ENCODE measurements at places on chromosomes 7 and 10.

- peak; percentile 36 for DNase-seq
Measured at GRCh38 chr7:66930341-66930740, 9.3 kb downstream of the TMEM248 start.

DNA sequence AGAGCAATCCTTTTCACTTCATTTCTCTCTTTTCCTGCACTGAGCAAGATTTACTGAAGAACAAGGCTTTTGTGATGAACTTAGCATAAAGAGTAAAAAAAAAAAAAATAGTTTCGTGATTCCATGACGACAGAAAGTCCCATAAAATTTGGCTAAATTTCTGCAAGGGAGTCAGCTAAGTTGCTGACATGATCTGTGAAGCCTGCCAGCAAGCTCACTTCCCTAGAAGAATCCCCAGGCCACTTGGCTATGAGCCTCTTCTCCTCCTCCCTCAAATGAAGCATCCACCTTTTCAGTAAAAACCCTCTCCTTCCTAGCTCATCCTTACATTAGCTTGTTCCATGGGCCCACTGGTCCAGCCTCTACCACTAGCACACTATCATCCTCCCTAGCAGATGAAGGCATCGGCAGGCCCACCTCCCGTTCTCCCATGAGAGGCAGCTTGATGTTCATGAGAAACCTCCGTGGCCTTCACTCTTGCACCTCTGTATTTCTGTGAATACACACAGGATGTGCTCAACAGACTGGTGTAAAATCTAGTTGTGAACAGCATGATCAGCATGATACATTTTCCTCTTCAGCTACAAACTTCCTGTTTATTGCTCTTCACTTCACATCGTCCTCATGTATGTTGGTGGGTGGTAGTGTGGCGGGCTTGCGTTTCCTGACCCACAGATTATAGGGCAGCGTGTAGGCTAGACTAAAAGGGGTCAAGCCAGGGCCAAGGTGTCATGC, 30.9 kb downstream of the GIMAP8 start:
- no peak for DNase-seq

DNA sequence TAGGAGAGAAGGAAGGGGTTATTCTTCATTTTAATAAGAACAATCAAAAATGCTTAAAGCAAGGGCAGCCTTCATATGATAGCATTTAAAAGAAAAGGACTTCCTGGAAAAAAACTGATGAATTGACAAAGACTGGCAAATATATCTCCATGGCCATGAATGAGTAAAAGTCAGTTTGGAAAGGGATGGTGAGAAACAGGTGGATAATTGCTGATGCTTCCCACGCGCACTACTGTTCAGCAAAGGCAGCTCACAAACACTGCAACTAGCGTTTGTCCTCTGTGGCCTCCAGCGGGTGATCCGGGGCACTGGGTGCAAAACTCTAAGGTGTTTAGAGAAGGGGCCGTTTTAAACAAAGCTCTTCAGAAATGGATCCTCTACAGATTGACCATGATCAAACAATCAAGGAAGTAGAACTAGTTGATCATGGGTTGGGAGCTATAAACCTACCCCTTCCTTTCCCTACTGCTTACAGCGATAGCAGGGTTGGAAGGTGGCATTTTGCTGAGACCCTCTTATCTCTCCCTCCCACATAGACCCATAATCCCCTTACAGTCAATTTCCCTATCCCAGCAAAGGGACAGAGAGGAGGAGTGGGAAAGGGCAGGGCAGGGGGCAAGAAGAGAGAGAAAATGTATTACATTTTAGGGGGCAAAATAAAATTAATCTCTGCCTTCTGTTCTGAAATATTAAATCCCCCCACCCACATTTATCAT, 53.8 kb downstream of the SMURF1 start:
- DNase-seq, result no peak

DNA sequence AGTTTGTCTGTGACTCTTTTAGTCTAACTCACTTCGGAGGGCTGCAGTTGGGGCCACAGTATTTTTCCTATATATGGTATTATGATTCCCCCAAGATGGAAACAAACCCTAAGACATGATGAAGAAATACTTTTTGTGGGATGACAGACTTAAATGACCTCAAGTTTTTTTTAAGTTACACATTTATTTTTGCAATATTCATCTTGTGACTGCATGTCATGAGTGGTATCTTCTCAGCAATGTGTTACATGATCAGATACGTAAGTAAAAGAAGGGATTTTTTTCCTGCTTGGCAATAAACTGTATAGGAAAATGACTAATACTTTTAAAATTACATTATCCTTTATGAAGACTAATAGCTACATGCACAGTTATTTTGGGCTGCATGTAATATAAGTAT, 57.8 kb downstream of the OR13A1 start:
- DNase-seq, result no peak

- no peak for DNase-seq
Measured at GRCh38 chr7:117686311-117686935, 186.8 kb downstream of the CTTNBP2 start.

- DNase-seq, result no peak
Measured at GRCh38 chr10:65571011-65571570, 1354.7 kb upstream of the LRRTM3 start.

GRCh38 chr10:86944031-86944419, 13.4 kb downstream of the MMRN2 start:
- no peak for DNase-seq

DNA sequence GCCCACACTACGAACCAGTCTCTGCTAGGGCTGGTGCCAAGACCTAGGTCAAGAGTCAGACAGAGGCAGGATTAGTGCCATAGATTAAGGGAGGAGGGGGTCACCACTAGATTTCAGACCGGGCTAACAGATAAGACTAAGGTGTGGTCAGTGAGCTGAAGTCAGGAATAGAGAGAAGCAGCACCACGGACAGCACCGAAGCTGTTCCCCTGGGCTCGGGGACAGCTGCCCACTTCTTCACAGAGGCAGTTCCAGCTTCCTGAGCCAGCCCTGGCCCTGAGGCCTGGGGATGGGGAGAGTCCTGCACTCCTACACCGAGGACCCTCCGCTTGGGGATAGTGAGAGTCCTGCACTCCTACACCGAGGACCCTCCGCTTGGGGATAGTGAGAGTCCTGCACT, 11.2 kb upstream of the JAKMIP3 start:
- no peak for DNase-seq

GRCh38 chr7:25260862-25261494, 32.7 kb upstream of the NPVF start:
- DNase-seq, result peak; percentile 16

GRCh38 chr7:50589364-50589763, 24.2 kb upstream of the DDC start:
- DNase-seq, result no peak

- DNase-seq, result no peak
Measured at GRCh38 chr10:35770817-35771355, 128.8 kb upstream of the FZD8 start.

DNA sequence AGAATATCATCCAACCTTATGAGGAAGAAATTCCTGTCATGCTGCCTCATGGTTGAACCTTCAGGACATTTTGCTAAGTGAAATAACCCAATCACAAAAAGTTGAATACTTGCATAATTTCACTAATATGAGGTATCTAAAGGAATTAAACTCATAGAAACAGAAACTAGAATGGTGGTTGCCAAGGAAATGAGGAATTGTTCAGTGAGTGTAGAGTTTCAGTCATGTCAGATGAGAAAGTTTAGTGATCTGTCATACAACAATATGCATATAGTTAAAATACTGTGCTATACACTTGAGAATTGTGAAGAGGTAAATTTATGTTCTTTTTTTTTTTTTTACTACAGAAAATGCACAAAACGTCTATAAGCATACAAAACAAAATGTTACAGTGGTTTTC, 60.7 kb downstream of the R3HCC1L start:
- no peak for DNase-seq

GRCh38 chr10:50884302-50884701, 1.1 kb downstream of the A1CF start:
- DNase-seq, result no peak

DNA sequence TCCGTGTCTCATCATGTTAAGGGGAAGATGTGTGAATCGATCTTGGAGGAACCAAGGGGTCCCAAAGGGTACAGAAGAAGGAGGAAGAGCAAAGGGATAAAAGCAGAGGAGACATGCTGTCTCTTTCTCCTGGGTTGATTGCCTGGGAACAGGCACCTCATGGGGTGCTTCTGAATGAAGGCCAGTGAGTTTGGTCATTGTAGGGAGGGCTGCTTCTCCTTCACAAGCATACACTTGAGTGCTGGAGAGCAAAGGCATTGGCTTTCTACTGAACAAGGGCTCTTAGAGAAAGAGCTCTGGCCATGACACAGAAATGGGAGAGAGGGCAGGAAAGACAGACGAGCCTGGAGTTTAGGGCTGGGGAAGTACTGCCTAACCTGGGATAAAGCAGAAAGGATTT, 146.7 kb upstream of the NPY start:
- no peak for DNase-seq

GRCh38 chr7:20350996-20351692, 20.4 kb downstream of the ITGB8 start:
- DNase-seq, result no peak

- peak; percentile 74 for DNase-seq
Measured at GRCh38 chr10:98414932-98415730, at the start of gene PYROXD2. Gene PYROXD2, minus strand, starts transcription at chr10:98415182. Its CDS starts 47 bp downstream, at chr10:98415135.

DNA sequence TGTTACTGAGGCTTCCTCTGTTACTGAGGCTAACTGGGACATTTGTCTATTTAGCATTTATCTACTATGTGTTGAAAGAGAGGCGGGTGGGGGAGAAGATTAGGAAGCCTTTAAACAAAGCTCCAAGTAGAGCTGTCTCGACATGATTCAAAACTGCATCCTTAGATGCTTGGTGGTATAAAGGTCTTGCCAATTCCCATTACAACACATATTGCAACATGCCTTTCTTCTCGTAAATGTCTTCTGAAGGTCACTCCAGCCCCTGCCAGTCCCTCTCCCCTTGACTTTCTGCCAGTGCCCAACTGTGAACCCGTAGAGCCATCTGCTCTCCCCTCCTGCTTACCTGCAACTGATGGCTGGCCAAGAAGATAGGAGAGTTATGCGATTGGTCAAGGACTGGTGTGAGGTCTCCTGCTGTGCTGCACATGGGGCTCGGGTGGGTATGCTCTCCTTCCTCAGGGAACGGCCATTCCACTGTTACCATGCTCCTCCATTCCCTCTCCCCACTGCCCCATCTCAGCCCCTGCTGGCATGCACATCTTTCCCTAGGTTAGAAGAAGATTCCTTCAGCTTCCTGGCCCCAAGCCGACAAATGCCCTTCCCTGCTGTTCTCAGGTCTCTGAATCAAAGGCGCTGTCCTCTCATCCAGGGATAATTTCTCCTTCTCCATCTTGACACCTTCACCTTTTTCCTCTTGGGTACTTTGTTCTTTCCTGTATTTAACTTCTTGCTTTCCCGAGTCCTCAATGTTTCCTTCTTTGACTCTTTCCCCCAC, 43.6 kb upstream of the ZNF32 start:
- no peak for DNase-seq

DNA sequence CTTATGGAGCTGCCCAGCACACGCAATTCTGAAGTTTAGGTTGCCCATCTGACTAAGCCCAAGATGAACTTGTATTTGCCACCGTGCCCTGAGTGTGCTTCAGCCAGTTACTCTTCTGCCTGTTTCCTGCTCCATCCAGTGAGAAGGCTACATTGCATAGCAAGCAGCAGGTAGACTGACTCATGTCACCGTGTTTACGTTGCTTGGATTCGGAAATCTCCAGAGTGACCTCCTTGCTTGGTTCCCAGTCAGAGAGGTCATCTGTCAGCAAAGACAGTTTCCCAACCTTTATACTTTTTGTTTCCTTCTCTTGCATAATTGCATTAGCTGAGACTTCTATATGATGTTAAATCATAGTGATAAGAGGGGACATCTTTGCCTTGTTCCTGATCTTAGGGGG, 30.9 kb downstream of the NACAD start:
- DNase-seq, result no peak

DNA sequence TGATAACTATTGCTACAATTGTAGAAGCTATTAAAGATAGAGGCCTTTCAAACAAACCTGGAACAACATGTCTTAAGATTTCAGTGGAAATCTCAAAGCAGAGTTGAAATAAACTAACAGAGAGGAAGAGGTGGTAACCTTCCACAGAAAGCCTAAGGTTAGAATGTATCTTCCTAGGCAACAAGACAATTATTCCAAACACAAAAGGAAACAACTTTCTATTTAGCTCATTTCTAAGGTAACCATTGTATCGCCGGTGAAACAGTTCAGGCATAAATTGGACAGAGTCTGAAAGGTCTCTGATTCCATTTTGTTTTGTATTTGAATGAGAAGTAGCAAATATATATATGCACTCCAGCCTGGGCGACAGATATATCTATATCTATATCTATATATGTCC, 30.7 kb upstream of the HYCC1 start:
- DNase-seq, result no peak

DNA sequence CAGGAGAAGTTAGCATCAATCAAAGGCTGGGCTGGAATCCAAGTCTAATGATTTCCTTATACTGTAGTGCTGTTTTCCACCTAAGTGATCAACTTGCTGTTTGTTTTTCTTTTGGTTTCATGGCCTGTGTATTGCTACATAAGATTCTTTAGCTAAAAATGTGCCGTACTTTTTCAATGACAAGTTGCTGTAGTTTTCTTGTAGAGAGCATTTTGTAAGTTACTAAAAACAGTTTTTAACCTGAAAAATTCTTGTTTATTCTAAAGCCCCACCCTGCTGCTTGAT, 1.3 kb downstream of the HELLS start:
- no peak for DNase-seq

DNA sequence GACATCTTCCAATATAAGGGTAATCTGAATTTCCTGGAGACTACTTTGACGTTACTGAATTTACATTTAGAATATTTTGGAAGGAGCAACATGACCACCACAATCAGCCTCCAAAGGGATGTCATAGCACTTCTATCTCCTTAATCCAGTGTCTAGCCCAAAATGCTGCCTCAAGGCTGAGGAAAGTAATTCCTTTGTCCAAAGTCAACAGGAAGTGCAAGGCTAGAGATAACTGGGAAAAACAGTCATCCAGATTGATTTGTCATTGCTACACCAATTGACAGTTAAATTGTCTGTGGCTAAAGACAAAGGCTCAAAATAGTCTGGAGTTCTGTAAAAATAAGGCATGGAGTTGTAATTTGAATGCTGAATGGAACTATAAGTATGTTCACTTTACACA, 3.9 kb upstream of the TFPI2 start:
- DNase-seq, result peak; percentile 21

DNA sequence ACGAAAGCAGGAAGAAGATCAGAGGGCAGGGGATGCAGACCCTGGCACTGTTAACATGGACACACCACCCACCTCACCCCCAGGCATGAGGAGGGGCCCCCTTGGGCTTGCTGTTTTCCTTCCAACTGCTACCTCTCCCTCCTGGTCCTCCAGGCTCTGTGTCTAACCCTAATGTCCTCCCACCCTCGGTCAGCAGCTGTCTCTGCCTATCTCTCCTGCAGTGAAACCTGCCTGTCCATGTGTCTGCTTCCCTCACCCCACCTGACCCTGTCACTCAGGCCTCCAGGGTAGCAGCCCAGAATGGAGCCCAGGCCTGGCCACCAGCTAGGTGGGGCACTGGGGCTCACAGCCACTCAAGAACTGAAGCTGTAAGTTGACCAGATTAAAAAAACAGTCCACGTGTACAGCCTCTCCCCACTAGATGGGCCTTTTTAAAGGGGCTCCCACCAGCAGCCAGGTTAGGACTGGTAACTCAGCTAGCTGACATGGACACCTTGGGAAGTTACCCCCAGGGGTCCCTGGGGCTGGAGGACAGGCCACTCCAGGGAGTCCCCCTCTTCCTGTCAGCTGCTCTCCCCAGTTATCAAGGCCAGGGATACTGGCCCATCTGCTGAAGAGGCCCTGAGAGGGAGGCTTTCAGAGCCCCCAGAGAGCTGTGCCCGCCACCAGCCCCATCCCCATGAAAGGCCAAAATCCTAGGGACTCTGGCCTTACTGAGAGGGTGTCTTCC, 1.5 kb downstream of the SMARCD3 start:
- no peak for DNase-seq

GRCh38 chr7:3495530-3495929, 194.5 kb downstream of the SDK1 start:
- DNase-seq, result no peak
